ENCODE measurements at places on chromosomes 12 and 14. TPM values are rescaled to one million over a fixed set of nuclear protein-coding genes. Genes with fewer than 3 reads are reported as not detected.

DNA sequence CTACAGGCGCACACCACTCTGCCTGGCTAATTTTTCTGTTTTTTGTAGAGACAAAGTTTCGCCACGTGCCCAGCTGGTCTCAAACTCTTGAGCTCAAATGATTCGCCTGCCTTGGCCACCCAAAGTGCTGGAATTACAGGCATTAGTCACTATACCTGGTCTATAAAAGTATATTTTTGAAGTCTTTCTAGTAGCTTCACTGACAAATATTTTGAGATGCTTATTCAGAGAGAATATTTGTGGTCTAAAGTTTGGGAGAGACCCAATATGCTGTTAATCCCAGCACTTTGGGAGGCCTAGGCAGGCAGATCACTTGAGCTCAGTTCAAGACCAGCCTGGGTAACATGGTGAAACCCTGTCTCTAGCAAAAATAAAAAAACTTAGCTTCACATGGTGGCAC, 22.0 kb upstream of the PPP1R12A start:
- no peak for DNase-seq

DNA sequence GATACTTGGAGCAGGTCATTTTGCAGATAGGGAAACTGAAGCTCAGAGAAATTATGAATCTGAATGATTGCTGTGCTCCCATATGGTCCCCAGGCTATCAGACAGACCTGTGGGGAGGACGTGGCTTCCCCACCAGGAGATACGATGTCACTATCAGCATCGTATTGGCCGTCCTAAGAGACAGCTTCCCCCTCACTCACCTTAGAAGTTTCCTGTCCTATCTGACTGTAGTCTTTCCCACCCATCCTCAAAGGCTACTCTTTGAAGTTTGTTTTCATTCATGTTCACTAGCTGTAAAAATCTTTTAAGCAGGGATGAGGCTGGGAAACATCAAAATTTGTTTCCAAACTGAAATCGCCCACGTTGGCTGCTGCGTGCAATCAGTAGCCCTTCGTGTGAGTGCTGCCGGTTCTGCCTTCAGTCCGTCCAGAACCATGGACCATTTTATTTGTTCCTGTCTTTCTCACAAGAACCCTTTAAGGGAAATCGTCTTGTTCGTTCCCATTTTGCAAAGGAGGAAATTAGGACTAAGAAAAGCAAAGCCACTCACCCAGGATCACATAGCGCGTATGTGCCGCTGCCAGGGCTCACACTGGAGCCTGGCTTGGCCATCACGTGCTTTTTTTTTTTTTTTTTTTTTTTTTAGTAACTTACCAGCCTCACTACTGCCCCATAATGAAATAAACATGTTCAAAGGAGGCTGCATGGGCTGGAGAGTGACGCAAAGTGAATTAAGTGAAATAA, 1.0 kb upstream of the KDM2B start:
- DNase-seq: no peak

GRCh38 chr14:34257505-34257904, 204.5 kb downstream of the SPTSSA start:
- DNase-seq: no peak

GRCh38 chr12:66409195-66409871, 107.0 kb downstream of the HELB start:
- no peak for DNase-seq

DNA sequence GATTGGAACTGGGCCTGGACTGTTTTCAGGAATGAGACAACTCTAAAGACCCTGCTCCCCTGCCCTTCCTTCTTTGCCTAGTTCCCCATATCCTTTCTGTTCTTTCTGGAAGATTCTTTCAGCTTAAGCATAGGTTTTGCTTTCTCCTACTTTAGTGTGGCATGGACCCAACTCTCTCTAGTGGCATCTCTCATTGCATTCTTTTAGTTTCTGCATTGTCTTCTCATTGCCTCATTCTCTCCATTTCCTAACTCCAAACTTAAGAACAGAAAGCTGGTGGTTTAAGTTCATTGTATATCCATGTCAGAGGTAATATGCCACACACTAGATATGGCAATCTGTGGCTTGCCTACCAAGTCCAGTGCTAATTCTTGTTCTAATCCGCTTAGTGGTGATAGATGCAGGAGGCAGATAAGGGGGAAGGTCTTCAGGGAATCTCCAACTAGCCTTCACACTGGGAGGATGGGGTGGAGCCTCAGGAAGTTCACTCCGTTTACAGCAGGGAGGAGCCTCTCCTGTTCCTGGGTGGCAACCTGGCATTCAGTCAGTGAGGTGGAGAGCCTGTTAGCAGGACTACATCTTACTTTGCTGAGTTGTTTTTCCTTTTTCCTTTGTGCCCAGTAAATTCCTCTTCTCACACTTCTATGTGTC, 165.1 kb upstream of the LMNTD1 start:
- DNase-seq: no peak

- DNase-seq: no peak
Measured at GRCh38 chr14:92437729-92438285, 75.8 kb upstream of the RIN3 start.

DNA sequence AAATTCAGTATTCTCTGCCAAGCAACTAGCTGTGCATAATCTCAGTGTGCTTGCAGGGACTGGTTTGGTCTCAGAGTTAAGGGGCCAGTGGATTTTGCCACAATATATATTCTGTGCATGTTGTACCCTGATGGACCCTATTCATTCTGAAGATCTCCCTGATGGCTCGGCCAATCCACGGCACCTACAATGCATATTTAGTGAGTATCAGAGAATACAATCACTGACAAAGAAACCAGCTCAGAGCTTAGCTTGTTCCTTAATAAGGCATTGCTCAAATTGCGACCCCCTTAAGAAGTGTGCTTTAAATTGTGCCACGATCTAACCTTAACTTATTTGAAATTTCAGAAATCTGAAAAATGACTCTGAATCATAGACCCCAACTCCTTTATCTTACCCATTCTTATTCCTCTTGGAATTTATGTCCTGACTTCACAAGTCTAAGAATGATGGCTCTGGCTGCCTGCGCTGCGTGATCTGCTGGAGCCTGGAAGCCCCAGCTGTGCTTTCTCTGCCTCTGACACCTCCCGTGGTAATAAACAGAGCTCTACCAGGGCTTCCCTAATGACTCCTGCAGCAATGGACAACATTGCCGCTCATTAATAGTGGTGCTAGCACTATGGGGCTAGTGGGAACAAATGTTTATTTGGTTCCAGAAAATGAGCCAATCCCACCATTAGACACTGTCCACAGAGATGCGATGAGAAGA, 9.0 kb upstream of the DCAF4 start:
- no peak for DNase-seq

DNA sequence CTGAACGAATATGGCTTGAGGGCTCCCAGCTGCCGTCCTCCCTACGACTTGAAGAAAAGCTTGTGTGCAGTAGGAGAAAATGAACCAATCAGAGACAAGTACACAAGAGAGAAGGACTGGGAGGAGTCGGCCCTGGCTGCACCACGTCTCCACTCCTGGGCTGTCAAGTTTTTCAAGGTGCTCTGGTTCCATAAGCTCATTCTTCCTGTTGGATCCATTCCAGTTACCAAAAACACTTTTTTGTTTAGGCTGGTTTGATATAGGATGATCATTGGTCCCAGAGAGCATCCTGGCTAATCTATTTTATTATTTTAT, 2.8 kb upstream of the A2ML1 start:
- no peak for DNase-seq

The KCNH3 gene
- 5.2 TPM for total RNA-seq

The NPFF gene
- total RNA-seq: not detected

The PZP gene
- not detected for total RNA-seq

The VPS37B gene
- total RNA-seq: 94.5 TPM

The RPGRIP1 gene
- not detected for total RNA-seq

The NR1H4 gene
- total RNA-seq: not detected
